NCI-H460 (cell line): ENCODE measurements at places on chromosomes 3 and 15. TPM values are rescaled to one million over a fixed set of nuclear protein-coding genes. Genes with fewer than 3 reads are reported as not detected.
A peak's percentile ranks its signal among the peaks of the same experiment; 100 is the strongest.

DNA sequence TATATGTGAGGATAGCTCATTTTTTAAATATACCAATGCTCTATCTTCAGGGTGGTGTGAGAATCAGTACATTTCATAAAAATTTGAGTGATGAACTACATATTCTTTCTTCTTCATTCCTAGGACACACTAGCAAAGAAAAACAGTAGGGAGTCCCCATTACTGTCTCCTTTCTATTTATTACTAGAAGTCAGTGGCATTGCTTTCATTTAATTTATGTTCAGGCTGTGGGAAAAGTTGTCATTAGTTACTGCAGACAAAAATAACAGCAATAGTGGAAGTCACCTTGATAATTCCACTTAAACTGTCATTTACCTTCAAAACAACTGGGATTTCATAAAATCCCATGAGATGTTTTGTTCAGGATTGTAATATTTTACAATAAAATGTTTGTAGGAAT, 446.4 kb downstream of the GBE1 start:
- no peak for DNase-seq

SAMMSON gene
- total RNA-seq: 0.22 TPM in 1 of 2 replicates, not detected in the other

- DNase-seq: no peak
These were observed 292 bp downstream of the USP4 start for GRCh38 chr3:49339581-49339940.

DNA sequence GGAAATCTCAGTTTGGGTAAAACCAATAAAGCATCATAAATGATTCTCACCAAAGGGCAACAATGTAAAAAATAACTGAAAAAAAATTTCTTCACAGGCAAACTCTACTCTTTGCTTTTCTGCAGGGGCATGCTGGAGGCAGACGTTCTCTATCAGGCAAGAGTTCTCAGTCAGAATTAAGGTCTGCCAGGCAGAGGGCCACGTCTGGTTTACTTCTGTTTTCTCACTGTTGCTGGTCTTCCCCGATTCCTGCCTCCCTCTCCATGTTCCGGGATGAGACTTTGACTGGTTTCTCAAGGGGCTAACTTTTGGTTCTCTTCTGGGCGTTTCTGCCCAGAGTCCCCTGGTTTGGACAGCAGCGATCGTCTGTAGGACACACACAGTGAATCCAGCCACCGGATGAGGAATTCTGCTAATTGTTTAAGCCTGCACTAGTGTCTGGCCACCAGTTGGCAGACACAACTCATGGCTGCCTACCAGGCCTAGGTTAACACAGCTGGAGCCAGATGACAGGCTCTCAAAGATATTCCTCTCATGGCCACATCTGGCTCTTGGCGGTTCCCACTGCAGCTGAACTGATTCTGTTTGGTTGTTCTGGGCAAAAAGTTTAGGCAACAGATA, 273.1 kb downstream of the FOXP1 start:
- DNase-seq: no peak

MKRN3 gene
- total RNA-seq: not detected in 2 replicates

GRCh38 chr15:56805466-56806147, 72.3 kb upstream of the ZNF280D start:
- peak; percentile 75 for DNase-seq

MAN2A2 gene
- total RNA-seq: 15.7 and 19.9 TPM in 2 replicates

GRCh38 chr3:78798266-78798832, 969.4 kb downstream of the ROBO1 start:
- DNase-seq: no peak

DNA sequence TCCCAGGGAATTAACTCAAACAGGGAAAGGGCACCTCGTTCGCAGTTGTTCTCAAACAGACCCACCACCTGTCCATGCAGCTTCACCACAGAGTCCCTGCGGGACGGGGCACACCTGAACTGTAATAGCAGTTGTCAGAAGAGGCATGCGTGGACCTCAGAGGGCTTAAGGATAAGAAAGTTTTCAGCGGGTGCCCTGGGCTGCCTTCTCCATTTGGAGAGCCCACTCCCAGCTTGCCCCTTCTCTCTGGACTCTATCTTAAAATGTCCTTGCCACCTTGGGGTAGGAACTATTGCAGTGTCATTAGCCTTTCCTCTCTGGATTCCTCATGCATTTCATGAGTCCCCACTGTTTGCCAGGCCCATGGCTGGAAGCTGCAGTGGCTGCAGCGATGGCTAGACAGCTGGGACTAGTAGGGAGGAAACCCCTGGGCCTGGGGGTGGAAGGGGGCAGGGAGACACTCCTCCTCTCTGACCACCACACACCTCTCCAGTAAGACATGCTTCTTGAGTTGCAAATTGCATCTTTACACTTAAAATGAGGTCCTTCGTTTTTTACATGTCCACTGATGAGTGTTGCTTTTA, 33.5 kb downstream of the PDIA5 start:
- no peak for DNase-seq

- peak; percentile 75 for DNase-seq
These were observed 27.8 kb upstream of the ST8SIA2 start for GRCh38 chr15:92365906-92366305.

BCL2A1 gene
- not detected in 2 replicates for total RNA-seq

GRCh38 chr15:92384381-92384780, 9.3 kb upstream of the ST8SIA2 start:
- DNase-seq: no peak

DNA sequence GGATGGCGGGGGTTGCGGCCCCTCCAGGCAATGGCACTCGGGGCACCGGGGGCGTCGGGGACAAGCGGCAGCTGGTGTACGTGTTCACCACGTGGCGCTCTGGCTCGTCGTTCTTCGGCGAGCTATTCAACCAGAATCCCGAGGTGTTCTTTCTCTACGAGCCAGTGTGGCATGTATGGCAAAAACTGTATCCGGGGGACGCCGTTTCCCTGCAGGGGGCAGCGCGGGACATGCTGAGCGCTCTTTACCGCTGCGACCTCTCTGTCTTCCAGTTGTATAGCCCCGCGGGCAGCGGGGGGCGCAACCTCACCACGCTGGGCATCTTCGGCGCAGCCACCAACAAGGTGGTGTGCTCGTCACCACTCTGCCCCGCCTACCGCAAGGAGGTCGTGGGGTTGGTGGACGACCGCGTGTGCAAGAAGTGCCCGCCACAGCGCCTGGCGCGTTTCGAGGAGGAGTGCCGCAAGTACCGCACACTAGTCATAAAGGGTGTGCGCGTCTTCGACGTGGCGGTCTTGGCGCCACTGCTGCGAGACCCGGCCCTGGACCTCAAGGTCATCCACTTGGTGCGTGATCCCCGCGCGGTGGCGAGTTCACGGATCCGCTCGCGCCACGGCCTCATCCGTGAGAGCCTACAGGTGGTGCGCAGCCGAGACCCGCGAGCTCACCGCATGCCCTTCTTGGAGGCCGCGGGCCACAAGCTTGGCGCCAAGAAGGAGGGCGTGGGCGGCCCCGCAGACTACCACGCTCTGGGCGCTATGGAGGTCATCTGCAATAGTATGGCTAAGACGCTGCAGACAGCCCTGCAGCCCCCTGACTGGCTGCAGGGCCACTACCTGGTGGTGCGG, 1.9 kb downstream of the CHST2 start:
- DNase-seq: no peak

DNA sequence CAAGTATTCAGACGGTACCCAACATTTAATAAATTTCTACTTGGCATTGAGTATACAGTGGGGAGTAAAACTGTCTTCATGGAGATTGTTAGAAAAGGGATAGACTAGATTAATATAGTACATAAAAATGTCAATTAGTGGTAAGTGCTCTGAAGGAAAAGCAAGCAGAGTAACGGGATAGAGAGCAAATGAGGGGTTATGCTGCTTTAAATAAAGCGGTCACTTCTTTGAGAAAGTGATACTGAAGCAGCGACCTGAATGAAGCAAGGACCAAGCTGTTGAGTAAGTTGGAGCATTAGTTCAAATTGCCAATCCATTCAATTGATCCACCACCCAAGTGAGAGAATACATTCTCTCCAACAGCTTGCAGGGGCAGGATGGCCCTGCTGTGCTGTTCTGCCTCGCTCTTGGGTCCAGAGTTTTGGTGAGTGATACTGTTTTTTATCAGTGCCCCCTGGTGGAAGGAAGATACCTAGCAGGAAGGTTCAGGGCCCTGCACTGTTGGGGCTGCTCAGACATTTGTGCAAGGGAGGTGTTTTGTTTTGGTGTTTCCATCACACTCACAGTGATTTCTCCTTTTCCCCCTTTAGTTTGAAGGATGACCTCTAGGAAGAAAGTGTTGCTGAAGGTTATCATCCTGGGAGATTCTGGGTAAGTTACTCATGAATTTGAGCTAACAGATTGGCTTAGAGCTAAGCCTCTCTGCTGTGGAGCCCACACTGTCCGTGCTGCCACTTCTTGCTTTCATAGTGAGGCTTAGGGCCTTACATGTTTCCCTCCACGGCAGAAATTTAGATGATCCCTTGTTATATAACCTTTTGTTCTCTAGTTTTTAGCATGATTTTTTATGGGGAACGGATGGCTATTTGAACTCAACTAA, 69.0 kb downstream of the RAB7A start:
- peak; percentile 57 for DNase-seq

DNA sequence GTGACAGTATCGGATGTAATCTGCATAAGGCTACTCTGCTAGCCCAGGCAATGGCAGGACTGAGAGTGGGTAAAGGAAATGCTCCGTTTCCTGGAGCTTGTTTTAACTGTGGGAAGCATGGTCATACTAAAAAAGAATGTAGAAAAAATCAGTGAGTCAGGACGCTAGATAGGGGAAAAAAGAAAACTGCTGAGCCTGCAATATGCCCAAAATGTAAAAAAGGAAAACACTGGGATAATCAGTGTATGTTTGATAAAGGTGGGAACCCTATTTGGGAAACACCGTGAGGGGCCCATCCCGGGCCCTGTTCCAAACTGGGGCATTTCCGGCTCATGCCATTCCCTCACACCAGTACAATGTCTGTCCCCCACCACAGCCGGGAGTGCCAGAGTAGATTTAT, 775.8 kb downstream of the ZPLD1 start:
- no peak for DNase-seq

DNA sequence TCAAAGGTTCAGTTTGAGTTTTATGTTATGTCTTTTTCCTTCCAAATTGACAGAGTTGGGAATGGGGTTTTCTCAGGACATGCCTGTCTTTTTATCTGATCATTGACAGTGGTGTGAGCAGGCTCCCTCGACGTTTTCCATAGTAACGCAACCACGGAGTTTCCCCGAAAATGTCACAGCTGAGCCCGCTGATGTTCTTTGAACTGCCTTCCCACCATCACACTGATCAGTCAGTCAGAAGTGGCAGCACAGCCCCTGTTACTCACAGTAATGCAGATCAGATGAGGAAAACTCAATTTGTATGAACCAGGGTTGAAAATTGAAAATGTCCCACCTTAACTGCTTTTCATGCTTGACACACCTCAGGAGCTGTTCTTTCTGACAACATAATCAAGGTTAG, 210.4 kb downstream of the NECTIN3 start:
- no peak for DNase-seq

GRCh38 chr3:149934524-149934923, 36.2 kb downstream of the PFN2 start:
- no peak for DNase-seq

MOBP gene
- total RNA-seq: not detected in 2 replicates

AMT gene
- total RNA-seq: 0.20 and 0.50 TPM in 2 replicates

GRCh38 chr3:185504636-185505035, 5.8 kb upstream of the TMEM41A start:
- DNase-seq: no peak

HDC gene
- total RNA-seq: 0.10 TPM in 1 of 2 replicates, not detected in the other

ETV5 gene
- 51.4 and 52.3 TPM in 2 replicates for total RNA-seq

- no peak for DNase-seq
These were observed 4.9 kb downstream of the MESP2 start for GRCh38 chr15:89781055-89781454.

- no peak for DNase-seq
These were observed 71.7 kb downstream of the DMXL2 start for GRCh38 chr15:51550841-51551240.

NANOGP8 gene
- not detected in 2 replicates for total RNA-seq

DNA sequence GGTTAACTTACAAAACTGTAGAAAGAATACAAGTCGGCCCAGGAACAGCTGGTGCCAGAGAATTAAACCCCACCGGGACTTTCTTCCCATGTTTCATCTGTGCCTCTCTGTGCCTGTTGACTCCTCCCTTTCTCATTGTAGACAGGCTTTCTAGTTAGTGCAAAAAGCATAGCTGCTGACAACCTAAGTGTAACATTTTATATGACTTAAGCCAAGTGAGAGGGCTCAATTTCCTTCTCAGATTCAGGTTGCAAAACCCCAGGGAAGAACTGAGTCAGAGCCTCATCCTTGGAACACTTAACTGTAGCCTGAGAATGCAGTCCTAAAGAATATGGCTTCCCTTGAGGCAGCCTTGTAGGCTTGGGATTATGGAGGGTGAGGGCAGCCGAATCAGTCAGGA, 302.5 kb upstream of the AZI2 start:
- DNase-seq: no peak

DNA sequence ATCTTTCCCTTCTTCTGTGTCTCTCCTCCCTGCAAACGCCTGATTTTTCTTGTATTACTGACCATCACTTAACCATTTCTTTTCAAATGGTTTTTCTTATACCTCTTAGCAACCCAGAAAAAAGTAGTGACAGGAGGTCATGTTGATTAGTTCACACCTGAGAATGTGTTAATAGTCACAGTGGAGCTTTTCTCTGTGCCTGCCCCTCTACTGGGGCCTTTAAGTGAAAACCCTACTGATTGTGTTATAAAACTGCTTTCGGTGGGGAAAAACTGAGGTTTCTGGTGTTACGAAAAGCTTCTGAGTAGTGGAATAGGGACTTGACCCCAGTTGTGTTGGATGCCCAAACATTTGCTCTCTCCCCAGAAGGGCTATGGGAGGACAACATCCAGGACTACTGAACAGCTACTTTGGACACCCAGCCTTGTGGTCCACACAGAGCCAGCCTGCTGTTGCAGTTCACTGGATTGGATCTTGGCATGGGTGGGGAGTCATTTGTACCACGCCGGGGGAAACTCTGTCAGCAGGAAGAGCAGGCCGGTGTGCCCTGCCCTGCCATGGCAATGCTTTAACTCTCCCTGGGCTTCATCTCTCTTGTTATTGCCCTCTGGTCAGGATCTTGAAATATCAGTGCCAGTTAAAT, 10.3 kb downstream of the GPR87 start:
- DNase-seq: no peak

GRCh38 chr15:90035095-90035839, 34.1 kb downstream of the ZNF710 start:
- no peak for DNase-seq

DNA sequence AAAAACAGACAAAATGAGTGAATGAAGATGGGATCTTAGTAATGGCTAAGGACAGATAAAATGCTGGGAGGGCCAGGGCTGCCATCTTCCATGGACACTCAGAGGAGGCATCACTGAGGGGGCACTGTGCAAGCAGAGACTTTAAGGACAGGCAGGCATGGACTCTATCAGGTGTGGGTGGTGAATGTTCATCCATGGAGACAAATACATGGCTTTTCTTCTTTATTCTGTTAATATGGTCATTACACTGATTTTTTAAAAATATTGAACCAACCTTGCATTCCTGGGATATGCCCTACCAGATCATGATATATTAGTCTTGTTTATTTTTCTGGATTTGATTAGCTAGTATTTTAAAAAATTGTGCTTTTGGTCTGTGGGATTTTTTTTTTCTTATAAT, 12.2 kb downstream of the NUP210 start:
- no peak for DNase-seq

DNA sequence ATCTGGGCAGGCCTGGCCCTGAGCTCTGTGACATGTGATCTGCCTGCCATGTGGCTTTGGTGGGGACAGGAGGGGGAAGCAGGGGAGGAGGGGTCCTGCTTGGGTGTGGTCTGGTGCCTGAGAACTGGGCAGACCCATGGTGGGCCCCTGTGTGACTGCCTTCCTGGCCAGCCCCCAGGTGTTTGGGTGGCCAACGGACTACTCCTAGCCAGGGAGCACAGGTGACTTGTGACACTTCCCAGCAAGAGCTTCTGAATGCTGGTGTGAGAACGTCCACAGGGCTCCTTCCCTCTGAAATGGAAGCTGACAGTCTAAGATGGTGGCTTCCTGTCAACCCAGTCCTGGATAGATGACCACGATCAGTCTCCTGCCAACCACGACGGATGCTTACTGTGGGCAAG, 136.1 kb upstream of the MEF2A start:
- no peak for DNase-seq
